ENCODE measurements at places on chromosomes 7 and 10.
A peak's percentile ranks its signal among the peaks of the same experiment; 100 is the strongest.

DNA sequence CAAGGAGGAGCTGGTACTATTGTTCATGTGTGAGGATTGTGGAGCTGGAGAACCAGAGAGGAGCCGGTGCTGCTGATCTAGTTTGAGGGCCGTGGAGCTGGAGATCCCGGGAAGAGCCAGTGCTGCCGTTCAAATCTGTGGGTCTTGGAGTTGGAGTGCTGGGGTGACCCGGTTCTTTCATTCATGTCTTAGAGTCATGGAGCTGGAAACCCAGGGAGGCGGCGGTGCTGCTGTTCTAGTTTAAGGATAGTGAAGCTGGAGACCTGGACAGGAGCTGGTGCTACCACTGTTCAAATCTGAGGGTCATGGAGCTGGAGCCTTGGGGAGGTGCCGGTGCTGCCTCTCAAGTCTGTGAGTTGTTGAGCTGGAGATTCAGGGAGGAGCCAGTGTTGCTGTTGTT, 88.5 kb upstream of the ZNF479 start:
- no peak for DNase-seq

DNA sequence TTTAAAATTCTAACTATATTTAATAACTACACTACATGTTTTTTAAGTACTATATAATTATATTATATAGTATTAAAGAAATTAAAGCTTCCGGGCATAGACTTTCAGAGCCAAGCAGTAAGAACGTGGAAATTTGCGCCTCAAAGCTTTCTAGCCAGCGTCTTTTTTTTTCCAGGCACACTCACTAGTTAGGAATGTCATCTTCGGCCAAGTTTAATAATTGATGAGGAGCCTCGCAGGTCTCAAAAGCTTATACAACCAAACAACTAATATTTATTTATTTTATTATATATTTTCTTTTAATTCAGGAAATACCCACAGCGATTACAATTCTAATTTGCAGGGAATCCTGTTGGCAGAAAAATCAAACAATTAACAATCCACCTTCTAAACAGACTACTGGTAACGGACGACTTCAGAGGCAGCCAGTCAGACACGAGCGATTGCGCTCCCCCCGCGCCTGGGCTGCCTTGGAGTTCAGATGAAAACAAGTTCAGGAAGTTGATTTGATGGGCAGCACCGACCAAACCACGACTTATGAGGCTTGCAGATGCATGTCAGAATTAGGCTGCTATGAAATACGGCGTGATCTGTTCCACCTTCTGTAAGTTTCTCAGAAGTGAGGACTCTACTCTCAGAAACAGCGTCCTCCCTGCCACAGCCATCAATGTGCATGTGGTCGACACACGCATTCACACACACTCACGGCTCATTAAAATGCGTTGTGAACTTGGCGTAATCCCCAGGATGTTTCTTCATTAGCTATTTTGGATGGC, 431.8 kb upstream of the MGMT start:
- peak; percentile 38 for DNase-seq

DNA sequence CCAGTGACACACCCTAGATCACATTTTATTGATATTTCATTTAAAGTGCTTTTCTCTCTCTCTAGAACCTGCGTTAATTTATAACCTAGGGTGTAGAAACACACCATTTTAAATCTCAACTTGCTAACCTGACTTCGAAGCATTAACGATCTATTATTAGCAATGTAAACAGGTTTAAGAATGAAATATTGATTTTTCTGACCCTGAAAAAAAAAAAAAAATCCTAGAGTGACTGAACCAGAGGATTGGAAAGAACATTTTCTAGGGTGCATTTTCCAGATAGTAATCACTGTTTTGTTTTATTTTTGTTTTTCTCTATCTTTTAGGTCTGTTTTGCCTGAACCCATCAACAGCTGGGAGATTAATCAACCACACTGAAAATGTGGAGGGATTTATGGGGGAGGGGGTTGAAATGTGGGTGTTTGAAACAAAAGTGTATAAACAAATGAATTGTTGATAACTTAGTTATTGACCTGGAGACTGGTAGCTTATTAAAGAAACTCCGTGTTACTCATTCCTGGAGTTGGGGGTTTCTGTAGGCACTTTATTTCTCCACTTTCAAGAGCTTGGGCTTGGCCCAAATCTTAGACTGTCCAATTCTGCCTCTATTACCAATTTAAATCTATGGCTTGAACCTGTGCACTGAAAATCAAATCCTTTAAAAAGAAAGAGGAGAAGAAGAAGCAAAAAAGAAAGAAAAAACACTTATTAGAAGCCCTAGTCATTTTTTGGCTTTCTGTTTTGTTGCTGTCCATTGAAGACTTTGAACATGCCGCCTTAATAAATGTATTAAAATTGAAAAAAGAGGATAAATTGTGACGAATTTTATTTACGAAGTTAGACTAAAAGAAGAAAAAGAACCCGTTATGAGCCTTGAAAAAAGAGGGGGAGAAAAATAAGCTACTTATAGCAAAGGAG, 2.8 kb downstream of the HOXA2 start:
- DNase-seq, result no peak

DNA sequence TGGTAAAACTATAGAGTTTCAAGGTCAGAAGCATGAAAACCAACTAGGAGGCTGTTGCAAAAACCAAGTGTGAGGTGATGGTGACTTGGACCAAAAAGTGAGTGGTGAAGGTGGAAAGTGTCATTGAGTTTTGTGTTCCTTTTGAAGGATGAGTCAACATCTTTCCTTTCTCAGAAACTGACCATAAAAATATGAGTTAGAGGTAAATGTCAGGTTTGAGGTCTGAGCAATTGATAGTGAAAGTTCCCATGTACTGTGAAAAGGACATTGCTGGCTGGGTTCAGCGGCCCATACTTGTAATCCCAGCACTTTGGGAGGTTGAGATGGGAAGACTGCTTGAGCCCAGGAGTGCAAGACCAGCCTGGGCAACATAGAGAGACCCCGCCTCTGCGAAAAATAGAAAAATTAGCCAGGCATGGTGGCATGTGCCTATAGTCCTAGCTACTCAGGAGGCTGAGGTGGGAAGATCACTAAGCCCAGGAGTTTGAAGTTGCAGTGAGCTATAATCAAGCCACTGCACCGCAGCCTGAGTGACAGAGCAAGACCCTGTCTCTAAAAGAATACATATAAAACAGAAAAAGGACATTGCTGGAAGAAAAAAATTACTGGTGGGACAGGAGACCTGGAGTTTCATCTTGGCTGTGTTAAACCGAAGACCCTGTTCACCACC, 89.3 kb upstream of the ARID5B start:
- DNase-seq, result no peak

DNA sequence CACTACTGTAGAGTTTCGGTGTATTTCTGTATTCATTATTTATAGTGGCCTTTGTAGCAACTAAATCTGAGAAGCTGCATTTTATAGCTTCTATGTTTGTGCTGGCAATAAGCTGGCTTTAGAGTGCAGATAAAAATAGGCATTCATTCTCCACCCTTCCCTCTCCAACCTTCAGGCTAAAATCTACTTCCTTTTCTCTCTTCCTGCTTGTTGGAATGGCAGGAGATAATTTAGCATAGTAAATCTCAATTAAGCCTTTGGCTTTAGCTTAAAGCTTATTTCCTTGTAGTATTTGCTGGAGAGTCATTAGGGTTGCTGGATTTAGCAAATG, 58.5 kb downstream of the CPVL start:
- DNase-seq, result no peak

- DNase-seq, result no peak
Measured at GRCh38 chr7:92667816-92668535, 77.8 kb upstream of the FAM133B start.

- no peak for DNase-seq
Measured at GRCh38 chr10:11835061-11835460, 11.9 kb downstream of the PROSER2 start.

- DNase-seq, result no peak
Measured at GRCh38 chr10:48600645-48601505, 4.0 kb downstream of the ARHGAP22 start.

DNA sequence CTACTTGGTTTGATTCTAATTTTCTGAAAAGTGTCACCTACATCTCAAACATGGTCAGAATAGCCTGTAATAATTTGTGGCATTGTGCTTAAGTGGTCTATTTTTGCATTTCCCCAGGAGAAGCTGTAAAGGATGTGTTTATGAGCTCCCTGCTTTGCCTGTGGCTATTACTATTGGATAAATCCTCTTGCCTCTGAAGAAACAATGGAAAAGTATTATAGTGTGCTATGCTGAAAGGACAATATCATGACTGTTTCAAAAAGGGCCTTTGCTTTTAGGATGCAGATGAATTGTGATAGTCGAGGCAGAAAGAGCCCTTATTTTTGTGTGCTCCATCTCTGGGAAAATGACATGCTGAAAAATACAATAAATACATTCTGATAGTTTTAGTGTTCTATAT, 94.1 kb upstream of the ARMC3 start:
- DNase-seq, result no peak

DNA sequence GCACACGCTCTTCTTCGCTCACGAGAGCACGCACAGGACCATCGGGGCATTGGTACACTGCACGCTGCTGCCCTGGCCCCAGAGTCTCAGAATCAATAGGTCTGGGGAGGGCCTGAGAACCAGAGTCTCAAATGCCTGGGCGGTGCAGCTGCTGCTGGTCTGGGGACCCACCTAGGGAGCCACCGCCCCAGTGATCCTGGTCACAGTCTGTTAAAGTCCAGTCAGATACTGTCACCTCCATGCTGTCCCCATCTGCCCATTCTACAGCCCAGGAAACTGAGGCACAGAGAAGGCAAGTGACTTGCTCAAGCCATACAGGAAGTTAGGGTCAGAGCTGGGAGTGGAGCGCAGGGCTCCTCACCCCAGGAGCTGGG, 38.0 kb downstream of the ZCCHC24 start:
- DNase-seq, result no peak

GRCh38 chr10:93445097-93445960, 36.8 kb downstream of the MYOF start:
- DNase-seq, result no peak

- DNase-seq, result peak; percentile 7
Measured at GRCh38 chr7:135213831-135214230, 2.5 kb upstream of the WDR91 start.

DNA sequence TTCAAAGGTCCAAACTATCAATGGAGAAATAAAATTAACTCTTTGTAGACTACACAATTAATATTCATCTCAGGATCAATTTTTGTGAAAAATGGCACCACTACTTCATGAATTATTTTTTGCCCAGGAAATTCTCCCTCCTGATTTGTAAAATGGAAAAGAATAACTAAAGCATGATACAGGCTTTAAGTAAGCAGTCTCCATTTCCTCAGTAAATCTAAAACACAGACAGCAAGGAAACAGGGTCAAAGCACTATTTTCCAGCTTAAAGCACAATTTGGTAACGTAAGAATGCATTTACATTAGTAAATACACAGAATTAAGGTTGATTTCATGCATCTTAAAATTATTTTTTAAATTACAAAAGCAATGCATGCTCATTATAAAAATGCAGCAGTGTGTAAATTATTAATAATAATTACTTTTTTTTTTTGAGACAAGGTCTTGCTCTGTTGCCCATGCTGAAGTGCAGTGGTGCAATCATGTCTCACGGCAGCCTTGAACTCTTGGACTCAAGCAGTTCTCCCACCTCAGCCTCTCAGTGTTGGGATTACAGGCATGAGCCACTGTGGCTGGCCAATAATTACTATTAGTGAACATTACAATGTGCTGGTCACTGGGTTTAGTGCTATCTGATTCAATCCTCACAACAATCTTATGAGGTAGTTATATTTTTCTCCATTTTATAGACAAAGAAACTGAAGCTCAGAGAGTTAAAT, 26.1 kb upstream of the VCL start:
- DNase-seq, result no peak

- DNase-seq, result no peak
Measured at GRCh38 chr10:17222329-17222728, 5.7 kb upstream of the VIM start.

DNA sequence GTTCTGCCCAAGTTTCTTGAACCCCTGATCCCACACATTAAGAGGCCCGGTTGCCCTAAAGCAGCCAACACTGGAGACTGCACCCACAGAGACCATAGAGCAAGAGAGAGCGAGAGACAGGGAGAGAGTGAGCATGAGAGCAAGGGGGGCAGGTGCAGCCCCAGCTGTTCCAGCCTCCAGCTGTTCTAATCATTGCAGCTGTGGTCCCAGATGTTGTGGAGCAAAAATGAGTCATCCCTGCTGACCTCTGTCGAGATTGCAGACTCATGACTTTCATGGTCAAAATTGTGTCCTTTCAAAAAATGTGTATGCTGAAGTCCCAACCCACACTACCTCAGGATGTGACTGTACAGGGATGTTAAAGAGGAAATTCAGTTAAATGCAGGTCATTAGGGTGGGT, 143.9 kb upstream of the FRMD4A start:
- no peak for DNase-seq

- DNase-seq, result no peak
Measured at GRCh38 chr10:26779176-26779860, 81.4 kb downstream of the ABI1 start.
